Endothelial cell (in vitro differentiated cells): ENCODE measurements at places on chromosomes 3 and 15. TPM values are rescaled to one million over a fixed set of nuclear protein-coding genes. Genes with fewer than 3 reads are reported as not detected.
A peak's percentile ranks its signal among the peaks of the same experiment; 100 is the strongest.

The MOBP gene
- not detected for total RNA-seq

The CDHR4 gene
- total RNA-seq = 1.1 TPM

DNA sequence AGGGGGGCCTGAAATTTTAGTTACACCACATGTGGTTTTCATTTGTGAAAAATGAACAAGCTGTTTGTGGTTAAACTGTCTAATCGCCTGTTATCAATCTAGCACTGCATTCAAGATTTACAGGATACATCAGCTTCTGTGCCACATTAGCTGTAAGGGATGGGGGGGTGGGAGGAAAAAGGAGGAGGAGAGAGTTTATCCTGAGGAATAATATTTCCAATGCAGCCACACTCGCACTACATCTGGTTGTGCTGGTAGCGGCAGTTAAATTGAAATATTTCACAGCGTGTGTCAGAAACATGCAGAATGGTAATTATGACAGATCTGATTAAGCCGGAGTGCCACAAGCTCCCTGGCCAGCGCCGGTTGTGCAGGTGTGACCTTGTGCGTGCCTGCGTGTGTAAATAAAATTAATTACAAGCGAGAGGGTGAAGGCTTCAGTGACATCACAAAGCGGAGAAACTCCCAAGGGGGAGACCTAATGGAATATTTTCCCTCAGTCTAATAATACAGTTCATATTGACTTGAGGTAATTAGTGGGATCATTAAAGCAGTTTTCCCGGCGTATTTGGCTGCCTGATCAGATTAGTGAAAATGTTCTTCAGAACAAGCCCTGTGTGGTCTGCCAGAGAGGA is 55.5 kb downstream of the SATB1 start:
- no peak for DNase-seq

- DNase-seq = no peak
Measured at GRCh38 chr15:64855205-64855975, 13.7 kb downstream of the PLEKHO2 start.

- no peak for DNase-seq
Measured at GRCh38 chr3:46898321-46899150, 21.0 kb downstream of the PTH1R start.

The POPDC2 gene
- total RNA-seq = 2.0 TPM

DNA sequence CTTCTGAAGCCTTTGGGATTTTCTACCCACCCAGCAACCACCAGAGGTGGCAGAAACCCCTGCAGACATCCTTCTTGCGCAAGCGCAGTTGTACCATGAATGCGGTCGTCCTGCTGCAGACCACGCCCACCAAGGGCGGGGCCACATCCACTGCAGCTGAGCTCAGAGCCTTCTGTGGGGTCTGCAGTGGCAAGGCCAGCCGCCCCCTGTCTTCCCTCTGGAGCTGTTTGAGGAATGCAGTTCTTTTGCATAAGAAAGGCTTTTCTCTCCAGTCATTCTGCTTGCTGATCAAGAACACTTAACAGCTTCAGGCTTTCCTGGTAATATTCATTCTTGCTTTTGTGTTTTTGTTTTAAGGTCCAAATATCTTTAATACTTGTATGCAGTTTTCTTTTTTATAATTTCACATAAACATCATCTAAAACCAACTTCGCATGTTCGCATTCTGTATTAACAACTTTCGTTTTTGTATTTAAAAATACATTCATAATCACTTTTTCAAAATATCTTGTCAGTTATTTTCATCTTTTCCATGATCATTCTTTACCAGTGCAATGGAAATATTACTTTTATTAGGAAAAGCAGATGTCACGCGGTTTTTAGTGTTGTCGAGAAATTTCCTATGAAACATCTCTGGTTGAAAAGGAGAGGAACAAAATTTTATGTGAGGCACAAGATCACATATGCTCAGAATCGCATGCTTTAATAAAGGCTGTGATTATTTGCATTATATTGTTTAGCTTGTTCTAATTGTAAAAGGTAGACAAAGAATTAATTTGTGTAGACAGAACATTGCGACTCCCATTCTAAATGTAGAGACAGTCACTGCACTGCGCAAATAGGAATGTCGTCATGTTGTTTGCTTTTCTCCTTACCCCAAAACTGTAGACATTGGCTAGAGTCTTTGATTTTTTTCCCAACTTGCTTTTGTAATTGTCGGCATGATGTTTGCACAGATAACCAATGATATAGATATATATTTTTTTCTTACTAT is 98.1 kb upstream of the SNRPN start:
- DNase-seq = peak; percentile 85
